ENCODE measurements at places on chromosomes 16 and 17. TPM values are rescaled to one million over a fixed set of nuclear protein-coding genes. Genes with fewer than 3 reads are reported as not detected.

GRCh38 chr17:36945959-36946725 lies 2.6 kb upstream of the AATF start:
- H3K4me1 ChIP-seq = peaks cover 27% of the 10 kb centered on the region
- H3K27ac ChIP-seq = no peak overlapping the region
- no peak for DNase-seq
- no peak overlapping the region for H3K4me3 ChIP-seq
- peaks cover 8% of the 10 kb centered on the region for H3K36me3 ChIP-seq
- peaks cover 67% of the 10 kb centered on the region for H3K27me3 ChIP-seq

LGALS9 gene
- total RNA-seq = 185 TPM

- DNase-seq = no peak
- H3K4me1 ChIP-seq = no peaks in the 10 kb centered on the region
- no peaks in the 10 kb centered on the region for H3K36me3 ChIP-seq
- H3K27ac ChIP-seq = no peak overlapping the region
These were observed 5.6 kb upstream of the CD300LB start for GRCh38 chr17:74536890-74537289.

DNA sequence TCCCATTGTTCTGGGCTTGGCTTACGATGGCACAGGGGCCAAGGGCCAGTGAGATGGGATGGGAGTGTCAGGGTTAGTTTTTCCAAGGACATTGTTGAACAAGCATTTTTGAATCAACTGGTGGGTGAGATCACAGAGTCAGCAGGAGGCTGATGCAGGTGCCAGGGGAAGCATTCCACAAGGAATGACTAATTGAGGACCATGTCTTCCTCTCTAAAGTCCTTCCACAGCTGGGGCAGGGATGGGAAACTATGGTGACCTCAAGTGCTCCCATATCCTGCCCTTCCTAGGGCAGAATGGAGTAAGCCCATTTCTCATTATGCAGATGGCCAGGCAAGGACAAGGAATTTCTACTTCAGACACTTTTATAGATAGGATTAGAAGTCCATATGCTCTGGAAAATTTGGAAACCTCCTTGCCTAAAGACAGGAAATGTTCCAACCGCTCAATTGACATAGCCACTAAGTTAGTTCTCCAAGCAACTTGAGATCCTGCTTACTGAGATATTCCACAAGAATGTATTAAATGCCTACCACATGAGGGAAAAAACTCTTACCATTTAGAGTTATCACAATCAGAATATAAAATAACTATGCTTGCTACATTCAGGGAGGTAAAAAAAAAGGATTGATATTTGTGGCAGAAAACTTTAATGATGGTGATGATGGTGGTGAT lies 21.2 kb upstream of the ENGASE start:
- no peak overlapping the region for H3K4me3 ChIP-seq
- H3K27ac ChIP-seq = no peak overlapping the region
- peak; percentile 10 for DNase-seq
- H3K27me3 ChIP-seq = no peaks in the 10 kb centered on the region

BCAR1 gene
- total RNA-seq = 61.7 TPM

GRCh38 chr16:16076423-16076813 lies 127.0 kb downstream of the ABCC1 start:
- H3K4me1 ChIP-seq = peaks cover 21% of the 10 kb centered on the region
- DNase-seq = no peak
- H3K4me3 ChIP-seq = no peak overlapping the region
- peaks cover 58% of the 10 kb centered on the region for H3K36me3 ChIP-seq
- H3K27me3 ChIP-seq = no peaks in the 10 kb centered on the region
- peak overlapping the region; percentile 18 for H3K27ac ChIP-seq

- no peaks in the 10 kb centered on the region for H3K4me1 ChIP-seq
- no peak overlapping the region for H3K4me3 ChIP-seq
- no peak overlapping the region for H3K27ac ChIP-seq
These were observed 194.5 kb downstream of the FOXL1 start for GRCh38 chr16:86772671-86773353.

- H3K4me1 ChIP-seq = peaks cover 16% of the 10 kb centered on the region
- peak overlapping the region; percentile 42 for H3K27ac ChIP-seq
- no peaks in the 10 kb centered on the region for H3K36me3 ChIP-seq
- no peak overlapping the region for H3K4me3 ChIP-seq
- DNase-seq = no peak
These were observed 2.9 kb upstream of the THRA start for GRCh38 chr17:40059729-40060475.

- peak; percentile 16 for DNase-seq
- H3K4me3 ChIP-seq = no peak overlapping the region
- no peaks in the 10 kb centered on the region for H3K36me3 ChIP-seq
- no peaks in the 10 kb centered on the region for H3K27me3 ChIP-seq
These were observed 193.0 kb downstream of the IRF8 start for GRCh38 chr16:86091976-86092375.

GRCh38 chr16:89922477-89922883 lies 662 bp upstream of the TUBB3 start:
- peak overlapping the region; percentile 80 for H3K27ac ChIP-seq
- H3K27me3 ChIP-seq = peaks cover 49% of the 10 kb centered on the region
- H3K4me1 ChIP-seq = peaks cover 54% of the 10 kb centered on the region
- H3K36me3 ChIP-seq = no peaks in the 10 kb centered on the region

KRTAP1-5 gene
- total RNA-seq = not detected

GRCh38 chr17:62876063-62876462 lies 67.9 kb upstream of the MARCHF10 start:
- H3K4me3 ChIP-seq = no peak overlapping the region
- H3K27ac ChIP-seq = no peak overlapping the region
- DNase-seq = no peak
- H3K36me3 ChIP-seq = no peaks in the 10 kb centered on the region
- H3K4me1 ChIP-seq = no peaks in the 10 kb centered on the region
- no peaks in the 10 kb centered on the region for H3K27me3 ChIP-seq

- no peak overlapping the region for H3K4me3 ChIP-seq
- no peaks in the 10 kb centered on the region for H3K36me3 ChIP-seq
- no peaks in the 10 kb centered on the region for H3K27me3 ChIP-seq
- no peak overlapping the region for H3K27ac ChIP-seq
- DNase-seq = peak; percentile 38
These were observed 221.3 kb downstream of the SEC14L1 start for GRCh38 chr17:77361986-77362620.

ZNF287 gene
- 4.7 TPM for total RNA-seq

GRCh38 chr16:52997922-52998321 lies 54.8 kb downstream of the CHD9NB start:
- no peaks in the 10 kb centered on the region for H3K4me1 ChIP-seq
- H3K27me3 ChIP-seq = no peaks in the 10 kb centered on the region
- DNase-seq = no peak
- no peak overlapping the region for H3K4me3 ChIP-seq
- H3K27ac ChIP-seq = no peak overlapping the region

- H3K36me3 ChIP-seq = no peaks in the 10 kb centered on the region
- no peaks in the 10 kb centered on the region for H3K4me1 ChIP-seq
- no peak overlapping the region for H3K27ac ChIP-seq
- peaks cover 7% of the 10 kb centered on the region for H3K27me3 ChIP-seq
- no peak overlapping the region for H3K4me3 ChIP-seq
- no peak for DNase-seq
These were observed 135.0 kb upstream of the FOXF1 start for GRCh38 chr16:86375364-86375763.

- H3K4me3 ChIP-seq = no peak overlapping the region
- no peak overlapping the region for H3K27ac ChIP-seq
- H3K36me3 ChIP-seq = peaks cover 10% of the 10 kb centered on the region
- peaks cover 32% of the 10 kb centered on the region for H3K4me1 ChIP-seq
These were observed 20.5 kb downstream of the CDIP1 start for GRCh38 chr16:4517812-4518680.

- H3K27ac ChIP-seq = no peak overlapping the region
- DNase-seq = no peak
- no peak overlapping the region for H3K4me3 ChIP-seq
- peaks cover 11% of the 10 kb centered on the region for H3K4me1 ChIP-seq
These were observed 10.3 kb upstream of the IRF8 start for GRCh38 chr16:85888405-85889331.

STX4 gene
- total RNA-seq = 91.7 TPM

GRCh38 chr16:81544261-81544660 lies 99.7 kb downstream of the CMIP start:
- H3K36me3 ChIP-seq = no peaks in the 10 kb centered on the region
- no peak overlapping the region for H3K4me3 ChIP-seq
- H3K27me3 ChIP-seq = no peaks in the 10 kb centered on the region
- peaks cover 65% of the 10 kb centered on the region for H3K4me1 ChIP-seq
- DNase-seq = peak; percentile 53

PIRT gene
- total RNA-seq = not detected

DNA sequence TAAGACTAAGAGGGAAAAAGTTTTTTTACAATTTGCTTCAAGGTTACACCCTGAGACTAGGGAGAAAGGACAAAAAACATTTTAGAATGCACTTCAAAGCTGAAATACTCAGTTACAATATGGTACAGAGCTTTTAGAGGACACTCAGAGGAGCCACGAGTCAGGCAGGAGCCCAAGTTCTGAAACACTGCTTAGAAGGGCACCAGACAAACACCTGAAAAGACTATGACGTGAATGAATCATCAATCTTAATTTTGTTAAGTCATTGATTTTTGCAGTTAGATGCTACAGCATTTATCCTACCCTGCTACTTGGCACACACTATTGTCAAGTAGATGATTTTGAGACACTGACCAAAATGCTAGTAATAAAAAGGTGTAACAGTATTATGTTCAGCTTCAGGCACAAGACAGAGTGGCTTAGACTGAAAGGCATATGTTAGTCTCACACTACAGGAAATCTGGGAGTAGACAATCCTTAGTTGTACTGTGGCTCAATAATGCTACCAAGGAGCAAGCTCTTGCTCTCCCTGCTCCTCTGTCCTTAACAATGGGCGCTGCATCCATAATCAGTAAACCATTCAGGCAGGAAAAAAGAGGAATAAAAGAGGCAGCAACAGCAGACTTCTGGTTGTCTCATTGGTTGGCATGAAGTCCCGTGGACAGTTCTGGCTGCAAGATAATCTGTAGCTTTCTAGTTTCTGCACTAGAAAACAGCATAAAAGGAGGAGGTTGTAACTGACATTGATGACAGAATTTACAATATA lies 151.8 kb downstream of the ABCA8 start:
- H3K36me3 ChIP-seq = no peaks in the 10 kb centered on the region
- H3K4me3 ChIP-seq = no peak overlapping the region
- no peak overlapping the region for H3K27ac ChIP-seq
- no peaks in the 10 kb centered on the region for H3K27me3 ChIP-seq

DNA sequence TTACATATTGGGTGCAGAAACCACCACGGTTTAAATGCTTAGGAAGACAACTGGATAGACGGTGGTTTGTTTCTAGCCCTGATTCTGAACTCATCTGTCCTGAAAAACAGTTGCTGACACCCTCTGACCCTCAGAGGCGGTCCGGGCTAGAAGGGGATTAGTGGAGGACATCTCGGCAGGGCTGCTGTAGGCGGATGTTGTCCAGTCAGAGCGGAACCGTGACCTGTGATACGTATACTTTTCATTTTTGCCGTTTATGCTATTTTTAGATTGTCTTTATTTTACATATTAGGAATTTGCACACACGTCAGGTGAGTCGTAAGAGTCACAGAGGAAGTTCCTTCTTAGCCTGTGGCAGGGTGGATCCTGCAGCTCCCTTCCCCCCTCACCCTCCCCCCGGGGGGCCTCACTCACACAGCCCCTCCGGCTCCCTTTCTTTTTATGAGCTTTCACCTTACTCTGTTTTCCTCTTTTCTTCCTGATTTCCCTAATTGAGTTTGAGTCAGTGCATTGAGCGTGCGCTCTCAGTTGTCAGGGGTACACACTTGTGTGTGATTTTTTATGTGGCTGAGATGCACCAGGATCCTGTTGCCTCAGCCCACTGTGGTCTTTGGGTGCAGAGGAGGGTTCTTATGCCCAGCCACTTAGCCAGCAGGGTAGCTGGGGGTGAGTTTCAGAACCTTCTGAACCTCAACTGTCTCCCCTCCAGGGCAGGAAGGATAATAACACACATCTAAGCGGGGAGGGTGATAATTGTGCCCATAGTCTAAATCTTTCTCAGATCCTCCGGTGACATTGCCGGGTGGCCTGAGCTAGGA lies 211.1 kb upstream of the CHMP6 start:
- no peaks in the 10 kb centered on the region for H3K27me3 ChIP-seq
- peak overlapping the region; percentile 69 for H3K27ac ChIP-seq
- peaks cover 39% of the 10 kb centered on the region for H3K4me1 ChIP-seq
- H3K36me3 ChIP-seq = no peaks in the 10 kb centered on the region
- no peak overlapping the region for H3K4me3 ChIP-seq

SLFN14 gene
- not detected for total RNA-seq

CACNA1H gene
- total RNA-seq = 10.9 TPM

- DNase-seq = no peak
- no peaks in the 10 kb centered on the region for H3K36me3 ChIP-seq
- H3K27me3 ChIP-seq = no peaks in the 10 kb centered on the region
- no peak overlapping the region for H3K27ac ChIP-seq
- no peak overlapping the region for H3K4me3 ChIP-seq
These were observed 3.2 kb downstream of the SHBG start for GRCh38 chr17:7633093-7633492.

DNA sequence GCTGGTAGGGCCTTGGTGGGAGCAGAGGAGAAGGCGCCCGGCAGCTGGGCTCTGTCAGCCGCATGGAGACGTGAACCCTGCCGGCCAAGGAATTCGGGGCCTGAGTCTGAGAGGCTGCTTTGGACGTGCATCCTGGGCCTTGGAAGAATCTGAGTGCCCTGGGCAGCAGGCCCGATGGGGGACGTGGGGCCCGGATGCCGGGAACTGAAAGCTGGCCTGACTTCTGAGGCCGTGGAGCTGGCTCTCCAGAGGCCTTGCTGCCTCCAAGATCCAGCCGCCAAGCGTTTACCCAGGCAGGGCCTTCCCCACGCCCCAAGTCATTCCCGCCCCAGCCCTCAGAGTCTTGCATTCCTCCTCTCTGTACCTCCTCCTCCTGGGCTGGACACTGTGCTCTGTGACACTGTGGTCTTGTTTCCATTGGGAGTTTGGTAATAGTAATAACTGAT lies 37.2 kb downstream of the NKD1 start:
- peak overlapping the region; percentile 67 for H3K27ac ChIP-seq
- H3K4me3 ChIP-seq = no peak overlapping the region
- no peaks in the 10 kb centered on the region for H3K27me3 ChIP-seq
- peaks cover 43% of the 10 kb centered on the region for H3K4me1 ChIP-seq

DNA sequence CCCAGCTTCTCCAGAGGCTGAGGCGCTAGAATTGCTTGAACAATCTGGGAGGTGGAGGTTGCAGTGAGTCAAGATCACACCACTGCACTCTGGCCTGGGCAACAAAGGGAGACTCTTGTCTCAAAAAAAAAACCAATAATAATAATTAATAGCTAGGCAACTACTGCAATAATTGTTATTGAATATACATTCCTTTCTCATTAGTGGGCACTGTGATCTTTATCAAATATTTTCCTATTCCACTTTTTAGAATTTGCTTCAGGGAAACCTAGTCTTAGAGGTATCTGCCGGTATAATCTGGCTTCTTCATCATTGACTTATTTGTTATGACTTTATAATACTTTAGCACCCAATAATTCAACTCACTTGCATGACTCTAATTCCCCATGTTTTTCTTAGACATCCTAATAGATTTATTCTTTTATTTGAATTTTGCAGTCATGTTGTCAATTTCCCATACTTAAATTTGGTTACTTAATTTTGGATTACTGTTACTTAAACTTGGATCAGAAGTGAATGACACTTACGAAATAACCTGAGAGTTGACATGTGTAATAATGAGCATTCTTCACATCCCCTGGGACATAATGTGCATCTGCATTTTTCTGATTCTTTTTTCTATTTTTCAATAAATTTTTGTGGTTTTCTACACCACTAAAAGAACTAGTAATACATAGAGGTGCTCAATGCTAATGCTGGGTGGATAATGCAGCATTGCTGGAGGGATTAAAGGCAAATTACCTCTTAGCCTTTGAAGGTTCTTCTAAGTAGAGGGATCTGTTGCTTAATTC lies 25.0 kb upstream of the KCNJ16 start:
- no peak overlapping the region for H3K4me3 ChIP-seq
- no peaks in the 10 kb centered on the region for H3K4me1 ChIP-seq
- no peaks in the 10 kb centered on the region for H3K27me3 ChIP-seq

- DNase-seq = peak; percentile 75
- H3K27me3 ChIP-seq = no peaks in the 10 kb centered on the region
- no peak overlapping the region for H3K4me3 ChIP-seq
- H3K4me1 ChIP-seq = peaks cover 32% of the 10 kb centered on the region
- no peaks in the 10 kb centered on the region for H3K36me3 ChIP-seq
These were observed 94.4 kb upstream of the CIBAR2 start for GRCh38 chr16:85206472-85207356.
